Stimulated activated CD8-positive, alpha-beta memory T cell treated with anti-CD3 and anti-CD28 coated beads, Interleukin-12 subunit alpha, Interleukin-12 subunit beta, amount 100 ng/mL, for 4 hours (primary cell): ENCODE measurements at places on chromosomes 1 and 21.

DNA sequence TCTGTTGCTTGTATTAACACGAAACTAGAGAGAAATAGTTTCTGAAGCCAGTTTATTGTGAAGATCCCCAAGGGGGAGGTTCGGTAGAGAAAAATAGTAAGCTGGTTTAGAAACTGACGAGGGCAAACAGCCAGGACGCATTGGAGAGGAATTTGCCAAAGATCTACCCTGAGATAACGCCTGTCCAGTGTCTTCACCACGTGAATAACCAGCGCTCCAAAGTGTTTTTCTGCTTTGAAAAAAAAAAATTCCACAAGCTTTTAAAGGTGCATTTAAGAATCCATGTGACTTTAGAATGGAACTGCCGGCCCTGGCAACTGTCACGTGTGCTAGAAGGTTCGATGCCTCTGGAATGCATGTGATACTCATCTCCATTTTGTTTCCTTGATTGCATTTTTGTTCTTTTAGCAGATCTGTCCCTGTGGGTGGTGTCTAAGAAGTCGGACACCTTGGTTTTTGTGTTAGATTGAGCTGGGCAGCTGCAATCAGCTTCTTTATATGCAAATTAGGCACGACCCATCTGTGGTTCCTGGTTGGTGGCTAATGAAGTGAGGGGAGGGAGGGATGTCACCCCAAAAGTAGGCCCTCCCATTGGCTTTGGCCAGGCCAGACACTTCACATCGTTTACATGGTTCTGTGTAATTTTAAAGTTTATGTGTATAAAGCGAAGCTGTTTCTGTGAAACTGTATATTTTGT lies 1.3 kb upstream of the THAP3 start:
- DNase-seq = no peak

DNA sequence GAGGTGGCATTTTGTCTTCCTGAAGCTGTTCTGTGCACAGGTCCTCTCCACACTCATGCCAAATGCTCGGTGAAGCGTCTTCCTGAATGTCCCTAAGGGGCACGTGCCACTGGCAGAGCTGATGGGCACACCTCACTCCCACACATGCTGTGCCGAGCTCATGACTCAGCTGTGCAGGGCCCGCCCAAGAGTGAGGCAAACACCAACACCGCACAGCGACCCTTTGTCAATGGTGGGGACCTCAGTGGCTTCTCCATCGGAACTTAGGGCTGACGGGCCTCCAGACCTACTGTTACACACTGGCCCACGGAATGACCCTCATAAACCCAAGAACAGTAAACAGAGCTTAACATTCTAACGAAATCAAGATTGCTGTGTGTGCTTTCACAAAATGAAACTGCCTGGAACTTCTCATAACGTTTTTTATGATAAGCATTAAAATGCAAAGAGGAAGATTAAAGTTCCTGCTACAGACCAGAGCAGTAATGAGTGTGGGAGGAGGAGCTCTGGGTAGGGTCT lies 89.3 kb downstream of the SIM2 start:
- no peak for DNase-seq

DNA sequence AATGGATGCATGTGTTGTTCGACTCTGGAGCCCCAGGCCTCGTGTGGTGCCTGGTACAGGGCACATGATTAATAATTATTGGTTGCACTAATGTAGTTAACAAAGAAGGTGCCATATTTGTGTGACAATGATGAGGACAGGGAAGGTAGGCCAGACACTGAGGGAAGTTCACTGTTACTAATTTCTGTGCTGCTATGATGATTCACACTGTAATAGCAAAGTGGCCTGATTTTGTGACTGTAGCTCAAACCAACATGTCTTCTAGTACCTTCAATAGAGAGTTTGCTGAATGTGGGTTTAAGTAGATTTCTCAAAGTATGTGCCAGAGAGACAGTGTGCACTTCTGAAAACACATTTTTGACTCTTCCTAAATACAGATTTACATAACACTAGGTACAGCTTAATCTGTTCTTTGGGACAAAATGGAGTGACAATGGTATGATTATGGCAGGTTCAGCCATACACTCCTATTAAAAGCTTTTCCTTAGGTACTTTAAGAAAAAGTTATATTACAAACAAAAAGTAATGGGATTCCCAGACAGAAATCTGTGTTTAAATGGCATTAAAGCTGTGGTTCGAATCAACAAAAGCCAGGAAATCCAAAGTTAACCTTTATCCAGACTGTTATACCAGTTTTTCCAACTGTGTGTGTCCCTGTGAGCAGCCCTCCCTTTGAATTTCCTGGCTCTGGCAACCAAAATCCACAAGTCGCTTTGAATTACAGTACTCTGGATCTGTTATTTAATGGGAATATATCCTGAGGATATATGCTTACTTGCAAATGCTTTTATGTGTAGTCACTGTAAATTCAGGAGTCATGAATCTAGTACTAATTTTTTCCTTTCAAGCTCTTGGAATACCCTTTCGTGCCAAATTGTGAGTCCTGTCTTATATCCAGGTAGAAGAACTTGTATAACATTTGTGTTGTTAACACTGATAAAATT lies 277.1 kb upstream of the SGIP1 start:
- DNase-seq = no peak

DNA sequence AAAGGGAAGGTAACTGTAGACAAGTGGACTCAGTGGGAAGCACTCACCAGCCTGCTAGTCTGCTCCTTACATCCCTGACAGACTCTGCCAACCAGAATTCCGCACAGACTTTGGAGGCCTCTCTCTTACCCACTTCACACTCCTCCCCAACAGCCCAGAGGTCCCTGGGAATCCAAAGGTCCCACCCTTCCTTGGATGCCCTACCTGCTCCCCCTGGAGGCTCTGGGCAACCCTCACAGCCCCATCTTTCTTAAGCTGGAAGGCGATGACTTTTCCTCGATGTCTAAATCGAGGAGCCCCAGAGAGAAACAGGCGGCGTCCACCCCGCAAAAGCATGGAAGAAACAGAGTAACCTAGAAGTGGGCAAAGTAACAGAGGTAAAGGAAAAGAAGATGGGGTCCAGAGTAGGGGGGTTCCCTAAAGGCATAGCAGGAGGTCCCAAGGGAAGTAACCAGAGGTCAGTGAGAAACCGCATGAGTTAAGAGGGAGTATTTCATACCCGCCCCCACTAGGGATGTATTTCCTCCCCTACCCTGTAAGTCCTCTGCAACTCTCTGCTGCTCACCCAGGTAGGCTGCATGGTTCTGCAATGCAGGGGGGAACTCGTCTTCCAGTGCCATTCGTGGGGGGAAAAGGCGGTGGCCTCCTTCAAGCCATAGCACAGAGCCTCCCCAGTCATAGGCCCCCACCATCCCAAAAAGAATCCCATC lies 8.4 kb downstream of the ITGA10 start:
- no peak for DNase-seq

- DNase-seq = no peak
These were observed 30.9 kb downstream of the RCAN1 start for GRCh38 chr21:34583926-34584563.

- no peak for DNase-seq
These were observed 50.7 kb downstream of the KAZN start for GRCh38 chr1:14648896-14649855.

GRCh38 chr1:234686035-234686434 lies 76.1 kb upstream of the IRF2BP2 start:
- DNase-seq = no peak

- no peak for DNase-seq
These were observed 19.8 kb downstream of the CCT8 start for GRCh38 chr21:29053656-29054055.

- DNase-seq = no peak
These were observed 81.2 kb downstream of the EPHB2 start for GRCh38 chr1:22791831-22792347.

- no peak for DNase-seq
These were observed 20.5 kb upstream of the CNN3 start for GRCh38 chr1:94947437-94947836.

- no peak for DNase-seq
These were observed 18.2 kb downstream of the TMEM201 start for GRCh38 chr1:9606948-9607347.

DNA sequence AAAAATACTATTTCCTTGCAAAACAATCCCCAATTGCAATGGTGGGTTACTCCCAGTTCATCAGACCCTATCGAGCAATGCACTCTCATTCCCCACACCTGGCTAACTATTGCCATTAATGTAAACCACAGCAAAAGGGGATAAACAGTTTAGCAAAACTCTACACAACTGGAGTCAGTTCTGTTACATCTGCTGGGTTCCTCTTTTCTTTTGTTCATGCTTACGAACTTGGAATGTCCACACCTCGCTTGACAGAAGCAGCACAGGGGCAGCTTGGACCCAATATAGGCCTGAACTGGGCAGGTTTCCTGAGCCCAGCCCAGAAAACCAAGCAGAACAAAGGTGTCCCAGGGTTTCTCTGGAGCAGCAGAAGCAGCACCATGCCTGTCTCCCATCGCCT lies 57.4 kb downstream of the ADSS2 start:
- no peak for DNase-seq

DNA sequence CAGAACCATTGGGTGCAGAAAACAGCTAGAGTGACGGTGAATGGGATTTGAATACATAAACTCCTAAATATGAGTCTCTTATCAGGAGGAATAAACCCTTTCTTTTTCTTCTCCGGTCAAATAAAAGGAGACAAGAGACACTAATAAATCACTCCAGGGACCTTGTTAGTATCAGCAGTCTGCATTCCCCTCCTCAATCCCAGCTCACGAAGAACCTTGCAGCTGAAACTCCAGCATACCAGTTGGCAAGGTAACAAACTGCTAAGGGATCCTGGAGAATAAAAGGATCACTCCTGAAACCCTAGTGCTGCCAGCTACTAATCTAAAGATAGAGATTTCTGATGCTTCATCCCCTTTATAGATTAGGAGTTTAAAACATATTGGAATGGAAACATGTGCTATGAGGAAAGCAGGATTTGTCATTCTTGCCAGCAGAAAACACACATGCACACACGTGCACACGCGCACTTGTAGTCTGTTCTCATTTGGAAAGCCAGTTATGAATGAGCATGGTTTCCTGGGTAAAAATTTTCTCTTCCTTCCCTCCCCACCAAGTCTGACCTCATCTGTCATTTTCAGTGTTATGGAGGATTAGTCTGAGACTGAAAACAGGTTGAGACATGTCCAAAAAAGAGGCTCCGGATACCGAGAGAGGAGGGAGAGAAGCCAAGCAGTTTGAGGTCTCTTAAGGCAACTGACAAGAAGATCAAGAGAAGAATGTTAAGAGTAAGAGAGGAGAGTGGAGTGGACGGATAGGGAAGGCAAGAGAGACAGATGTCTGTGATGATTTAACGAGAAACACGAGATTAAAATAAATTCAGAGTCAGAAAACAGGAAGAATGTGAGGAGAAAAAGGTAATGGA lies 10.9 kb downstream of the IER5 start:
- DNase-seq = no peak

- no peak for DNase-seq
These were observed 9.3 kb downstream of the KIF21B start for GRCh38 chr1:201013991-201014815.

GRCh38 chr21:28899744-28900143 lies 92.9 kb downstream of the LTN1 start:
- DNase-seq = no peak

DNA sequence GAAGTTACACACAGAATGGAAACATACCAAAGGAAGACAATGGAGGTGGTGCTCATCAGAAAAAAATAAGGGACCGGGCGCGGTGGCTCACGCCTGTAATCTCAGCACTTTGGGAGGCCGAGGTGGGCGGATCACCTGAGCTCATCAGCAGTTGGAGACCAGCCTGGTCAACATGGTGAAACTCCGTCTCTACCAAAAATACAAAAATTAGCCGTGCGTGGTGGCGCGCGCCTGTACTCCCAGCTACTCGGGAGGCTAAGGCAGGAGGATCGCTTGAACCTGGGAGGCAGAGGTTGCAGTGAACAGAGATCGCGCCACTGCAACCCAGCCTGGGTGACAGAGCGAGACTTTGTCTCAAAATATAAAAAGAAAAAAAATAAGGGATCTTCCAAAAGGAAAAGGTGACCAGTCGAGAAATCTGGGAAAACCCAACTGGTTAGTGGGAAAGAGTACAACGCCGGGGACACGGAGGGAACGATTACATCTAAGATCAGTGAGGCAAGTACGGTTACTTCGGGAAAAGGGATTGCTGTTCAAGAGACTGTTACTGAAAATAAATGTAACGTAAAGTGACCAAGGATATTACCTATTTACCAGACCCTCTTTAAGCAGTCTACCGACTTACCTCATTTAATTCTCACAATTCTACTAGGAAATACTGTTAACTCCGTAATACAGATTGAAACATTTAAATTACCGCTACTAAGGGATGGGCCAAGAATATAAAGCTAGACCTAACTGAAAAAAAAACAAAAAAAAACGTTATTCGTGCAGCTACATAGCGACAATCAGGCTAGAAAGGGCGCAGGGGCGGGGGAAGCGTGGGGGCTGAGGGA lies 822 bp downstream of the CCT3 start:
- DNase-seq = no peak

DNA sequence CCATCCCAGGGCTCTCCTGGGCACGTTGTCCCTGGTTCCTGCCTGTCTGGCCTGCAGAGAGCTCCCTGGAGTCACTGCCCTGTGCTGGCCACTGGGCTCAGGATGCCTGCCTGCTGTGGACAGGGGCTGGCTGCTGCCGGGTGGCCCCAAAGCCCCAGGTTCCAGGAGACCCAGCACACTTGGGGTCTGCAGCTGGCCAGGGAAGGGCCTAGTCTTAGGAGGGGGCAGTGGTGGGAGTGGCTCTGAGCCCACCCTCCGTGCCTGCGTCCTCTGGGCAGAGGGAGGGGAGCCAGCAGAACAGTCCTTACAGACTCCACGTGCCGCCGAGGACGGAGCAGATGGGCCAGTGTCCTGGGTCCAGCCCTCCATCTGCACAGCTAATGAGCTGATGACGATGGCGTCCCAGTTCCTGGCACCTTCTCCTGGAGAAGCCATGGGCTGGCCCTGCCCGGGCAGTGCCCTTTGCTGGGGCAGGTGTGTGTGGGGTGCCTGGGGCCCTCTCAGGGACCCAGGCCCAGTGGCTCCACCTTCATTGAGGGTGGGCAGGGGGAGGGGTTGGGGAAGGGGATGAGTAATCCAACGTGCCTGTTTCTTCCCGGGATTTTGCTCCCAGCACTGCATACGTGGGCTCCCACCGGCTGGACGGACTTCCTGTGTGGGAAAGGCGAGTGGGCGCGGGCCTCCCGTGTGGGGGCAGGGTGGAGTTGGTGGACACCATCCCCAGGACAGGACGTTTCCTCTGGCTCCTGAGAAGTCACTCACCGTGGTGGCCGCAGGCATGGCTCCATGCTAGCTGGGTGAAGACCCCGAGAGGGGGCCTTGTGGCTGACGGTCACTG lies 6.8 kb upstream of the PLCH2 start:
- no peak for DNase-seq

DNA sequence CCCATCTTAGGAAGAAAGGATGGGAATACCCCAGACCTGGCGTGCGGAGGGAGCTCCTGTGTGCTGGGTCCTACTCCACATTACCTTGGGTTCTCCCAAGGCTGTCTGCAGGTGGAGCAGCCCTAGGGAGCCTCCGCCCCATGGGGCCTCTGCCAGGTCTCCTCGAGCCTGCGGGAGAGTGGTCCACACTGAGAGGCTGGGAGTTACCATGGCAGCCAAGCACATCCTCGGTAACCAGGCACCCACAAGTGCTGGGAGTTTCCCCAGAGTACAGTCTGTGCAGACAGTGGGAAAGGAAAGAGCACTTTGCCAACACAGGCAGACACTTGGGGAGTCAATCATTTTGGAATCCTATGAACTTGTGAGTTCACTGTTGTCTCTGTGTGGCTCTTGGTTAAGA lies 249.4 kb downstream of the DYRK1A start:
- DNase-seq = no peak

GRCh38 chr1:64315402-64315801 lies 112.0 kb downstream of the UBE2U start:
- no peak for DNase-seq
